ENCODE measurements at places on chromosomes 11 and 22. TPM values are rescaled to one million over a fixed set of nuclear protein-coding genes. Genes with fewer than 3 reads are reported as not detected.

DNA sequence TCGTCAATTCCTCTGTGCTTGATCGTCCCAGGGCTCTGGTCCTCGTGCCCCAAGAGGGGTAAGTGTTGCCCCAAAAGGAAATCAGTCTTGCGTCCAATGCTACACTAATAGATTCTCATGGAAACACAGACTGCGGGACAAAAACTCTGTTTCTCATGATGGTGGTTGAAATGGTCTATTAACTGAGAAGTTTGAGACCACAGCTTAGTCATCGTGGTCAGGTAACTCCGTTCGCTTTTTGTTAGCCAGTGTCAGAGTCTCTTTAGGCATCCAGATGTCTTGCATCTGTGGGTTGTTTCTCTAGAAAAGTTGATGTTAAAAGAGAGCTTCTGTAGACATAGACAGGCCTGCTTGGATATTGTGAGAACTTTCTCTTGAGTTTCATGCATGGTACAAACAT is 104.6 kb upstream of the SORL1-AS1 start:
- DNase-seq = no peak

GRCh38 chr11:122137078-122137793 is 21.2 kb upstream of the BLID start:
- no peak for DNase-seq

GRCh38 chr22:40449676-40450035 is 79.3 kb downstream of the SGSM3 start:
- DNase-seq = no peak

DNA sequence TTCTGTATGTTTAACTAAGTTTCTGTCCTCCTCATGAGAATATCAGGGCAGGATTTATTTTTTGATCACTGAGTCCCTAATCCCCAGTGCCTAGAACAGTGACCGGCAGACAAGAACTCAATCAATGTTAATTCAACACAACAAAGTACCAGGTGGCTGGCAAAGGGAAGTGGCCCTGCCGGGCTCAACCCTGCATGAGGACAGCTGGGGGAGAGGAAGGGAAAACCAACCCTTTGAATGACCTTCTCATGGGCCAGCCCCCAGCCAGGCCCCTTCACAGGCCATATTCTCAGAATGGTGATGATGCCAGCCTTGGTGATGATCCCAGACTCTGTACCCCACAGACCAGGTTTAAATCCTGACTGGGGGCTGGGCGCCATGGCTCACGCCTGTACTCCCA is 1.4 kb upstream of the MFNG start:
- no peak for DNase-seq

DNA sequence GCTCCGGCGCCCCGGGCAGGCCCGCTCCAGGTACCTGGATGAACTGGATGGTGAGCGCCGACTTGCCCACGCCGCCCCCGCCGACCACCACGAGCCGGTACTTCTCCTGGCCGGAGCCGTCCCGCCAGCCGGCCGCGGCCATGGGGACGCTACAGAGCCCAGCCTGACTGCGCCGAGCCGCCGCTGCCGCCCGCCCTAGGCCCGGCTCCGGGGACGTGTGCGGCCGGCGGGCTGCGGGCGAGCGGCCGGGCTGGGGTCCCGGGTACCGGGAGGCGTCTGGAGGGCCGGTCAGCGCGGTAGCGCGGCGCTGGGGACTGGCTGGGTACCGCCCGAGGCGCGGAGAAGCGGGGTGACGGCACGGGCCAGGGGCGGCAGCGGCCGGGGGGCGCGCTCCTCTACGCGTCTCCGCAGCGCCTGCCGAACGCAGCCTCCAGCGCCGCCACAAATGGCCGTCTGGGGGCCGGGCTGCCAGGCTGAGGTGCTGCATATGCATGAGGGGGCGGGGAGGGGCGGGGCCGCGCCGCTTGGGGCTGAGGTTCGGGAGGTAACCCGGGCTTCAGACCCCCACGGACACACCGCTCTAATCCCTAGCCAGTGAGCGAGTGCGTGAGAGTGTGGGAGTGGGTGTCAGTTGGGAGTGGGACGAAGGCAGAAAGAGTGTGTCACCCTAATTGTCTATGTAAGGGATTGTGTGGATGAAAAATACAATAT is at the start of gene RRAS2:
Gene RRAS2 (minus strand): TSS at position 455 of the 711 bp plus-strand sequence. CDS start 313 bp downstream, at position 142.
- peak; percentile 86 for DNase-seq

- DNase-seq = no peak
These were observed 106.5 kb downstream of the NAV2 start for GRCh38 chr11:19819148-19819547.

DNA sequence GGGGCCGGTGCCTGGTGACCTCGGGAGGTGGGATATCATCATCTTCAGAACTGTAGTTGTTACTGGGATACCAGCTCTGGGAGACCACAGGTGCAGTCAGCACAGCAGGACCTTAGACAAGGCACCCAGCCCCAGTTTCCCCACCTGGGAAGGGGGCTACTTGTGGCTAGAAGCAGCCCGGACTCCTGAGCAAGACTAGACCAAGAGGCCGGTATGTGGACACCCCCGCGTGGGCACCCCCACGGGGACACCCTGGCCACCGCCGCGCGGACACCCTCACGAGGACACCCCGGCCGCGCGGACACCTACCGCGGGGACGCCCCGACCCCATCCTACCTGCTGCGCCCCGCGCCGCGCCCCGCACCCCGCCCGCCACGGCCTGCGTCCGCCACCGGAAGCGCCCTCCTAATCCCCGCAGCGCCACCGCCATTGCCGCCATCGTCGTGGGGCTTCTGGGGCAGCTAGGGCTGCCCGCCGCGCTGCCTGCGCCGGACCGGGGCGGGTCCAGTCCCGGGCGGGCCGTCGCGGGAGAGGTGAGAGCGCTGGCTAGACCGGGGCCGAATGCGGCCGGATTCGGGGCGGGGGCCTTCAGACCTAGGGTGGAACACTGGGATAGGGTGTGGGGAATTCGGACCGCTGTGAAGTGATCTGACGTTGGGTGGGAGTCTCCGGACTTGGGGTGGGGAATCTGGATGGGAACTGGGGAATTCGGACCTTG is at the start of the genes COMT and TXNRD2:
Gene COMT (plus strand): TSS at position 408 of the 718 bp plus-strand sequence. CDS start 20,755 bp downstream, outside the sequence.
Gene TXNRD2 (minus strand): TSS at position 454 of the 718 bp plus-strand sequence. CDS start 15 bp downstream, at position 439.
- peak; percentile 82 for DNase-seq

DNA sequence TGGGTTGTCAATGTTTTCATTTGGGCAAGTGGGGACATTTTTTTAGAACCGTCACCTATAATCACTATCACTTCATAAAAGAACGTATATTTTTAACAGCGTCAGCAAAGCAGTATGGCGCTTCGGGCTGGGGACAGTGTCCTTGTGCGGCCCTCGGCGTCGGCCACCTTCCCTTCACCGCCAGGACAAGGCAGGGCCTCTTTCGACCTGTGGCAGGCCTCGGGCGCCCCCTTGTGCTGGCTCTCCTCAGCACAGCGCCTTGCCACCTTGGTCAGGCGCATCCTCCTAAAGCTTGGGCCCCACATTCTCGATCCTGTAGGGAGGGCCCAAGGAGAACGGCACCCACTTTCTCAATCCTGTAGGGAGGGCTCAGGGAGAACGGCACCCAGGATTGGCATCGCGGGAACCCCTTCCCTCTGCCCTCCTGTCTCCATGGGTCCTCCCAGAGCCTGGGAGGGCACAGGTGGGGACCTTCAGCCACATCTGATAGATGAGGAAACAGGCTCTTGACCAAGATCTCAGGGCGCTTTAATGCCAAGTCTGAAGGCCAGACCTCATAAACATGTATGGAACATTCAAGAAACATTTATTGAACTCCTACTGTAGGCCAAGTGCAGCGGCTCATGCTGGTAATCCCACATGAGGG is 11.5 kb upstream of the FADD start:
- DNase-seq = no peak

- no peak for DNase-seq
These were observed 2.5 kb downstream of the USP47 start for GRCh38 chr11:11844272-11844671.

DNA sequence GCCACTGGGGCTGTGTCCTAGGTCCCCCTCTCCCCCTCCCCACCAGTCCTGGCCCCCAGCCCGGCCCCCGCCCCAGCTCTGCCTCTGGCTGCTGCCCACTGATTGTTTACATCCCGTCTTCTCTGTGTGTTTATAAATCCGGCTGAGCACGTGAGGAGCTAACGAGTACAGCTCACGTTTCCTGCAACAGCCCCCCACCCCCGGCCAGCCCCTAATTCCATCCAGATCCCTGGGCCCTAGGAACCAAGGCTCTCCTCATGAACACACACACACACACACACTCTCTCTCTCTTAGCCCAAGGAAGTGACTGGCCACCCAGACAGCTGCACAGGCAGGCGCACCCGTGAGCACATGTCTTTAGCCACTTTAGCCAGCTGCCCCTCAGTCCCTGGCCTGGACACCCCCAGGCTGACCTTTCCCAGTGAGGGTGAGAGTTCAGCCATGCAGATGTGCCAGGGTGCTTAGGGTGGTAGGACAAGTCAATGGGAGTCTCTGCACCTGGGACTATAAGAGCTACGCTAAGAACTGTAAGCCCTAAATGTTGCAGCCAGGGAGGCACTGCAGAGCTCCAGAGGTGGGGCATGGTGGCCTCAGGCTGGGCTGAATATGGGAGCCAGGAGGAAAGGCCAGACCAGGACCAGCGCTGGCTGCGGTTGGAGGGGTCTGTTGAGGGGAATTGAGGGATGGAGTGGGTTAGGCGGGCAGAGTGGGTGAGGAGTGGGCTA is 2.9 kb downstream of the CLCF1 start:
- DNase-seq = peak; percentile 76

GRCh38 chr11:60150279-60150678 is 32.6 kb downstream of the MS4A6A start:
- DNase-seq = no peak

DNA sequence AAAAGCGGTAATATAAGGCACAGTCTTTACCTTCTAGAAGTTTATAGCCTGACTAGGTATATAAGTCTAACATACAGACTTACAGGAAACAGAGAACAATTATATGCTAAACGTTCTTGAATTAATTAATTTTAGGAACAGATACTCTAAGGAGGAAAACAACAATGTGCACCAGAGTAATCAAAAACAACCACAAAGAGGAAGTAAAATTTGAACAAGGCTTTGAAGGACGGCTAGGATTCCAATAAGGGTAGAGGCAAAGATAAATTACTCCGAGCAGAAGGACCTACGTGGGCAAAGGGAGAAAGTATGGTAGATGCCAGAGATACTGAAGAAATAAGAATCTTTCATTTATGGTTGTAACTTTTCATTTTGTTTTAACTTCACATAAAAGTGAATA is 54.4 kb downstream of the ENTHD1 start:
- DNase-seq = no peak

GRCh38 chr11:6488342-6488741 is 7.0 kb downstream of the TIMM10B start:
- no peak for DNase-seq

GRCh38 chr11:130101661-130102060 is 32.0 kb downstream of the APLP2 start:
- DNase-seq = no peak

DNA sequence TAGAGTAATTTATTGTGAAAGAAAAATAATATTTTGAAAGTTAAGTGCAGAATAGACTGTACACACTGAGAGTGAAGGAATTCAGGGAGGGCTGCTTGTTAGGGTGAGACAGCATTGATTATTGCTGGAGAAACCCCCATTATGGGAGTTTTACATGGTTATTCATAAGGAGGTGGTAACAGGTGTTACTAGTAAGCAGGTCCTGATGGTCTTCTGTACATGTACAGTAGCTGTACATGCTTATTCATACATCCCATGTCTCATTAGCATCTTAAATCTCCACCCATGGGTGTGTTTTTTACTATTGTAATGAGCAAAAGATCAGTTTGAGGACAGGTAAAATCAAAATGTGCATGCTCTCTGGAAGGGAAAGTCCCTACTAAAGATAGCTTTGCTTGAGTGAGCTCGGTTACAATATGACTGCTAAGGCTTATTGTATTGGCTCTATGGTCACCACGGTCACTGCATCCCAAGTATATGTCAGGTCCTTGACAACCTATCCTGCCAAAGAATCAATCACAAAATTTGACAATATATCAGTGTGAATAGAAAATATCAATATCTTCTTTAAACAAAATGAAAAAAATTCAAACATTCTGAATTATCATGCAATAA is 6.2 kb downstream of the KDM4F start:
- DNase-seq = no peak

- peak; percentile 82 for DNase-seq
These were observed 26.4 kb downstream of the LRFN4 start for GRCh38 chr11:66883016-66883965.

GRCh38 chr11:6667733-6668374 is 12.2 kb upstream of the DCHS1 start:
- no peak for DNase-seq

GRCh38 chr11:1908618-1909017 is 10.9 kb upstream of the TNNT3 start:
- DNase-seq = no peak

- DNase-seq = no peak
These were observed 642 bp upstream of the C11orf58 start for GRCh38 chr11:16737818-16738192.

DNA sequence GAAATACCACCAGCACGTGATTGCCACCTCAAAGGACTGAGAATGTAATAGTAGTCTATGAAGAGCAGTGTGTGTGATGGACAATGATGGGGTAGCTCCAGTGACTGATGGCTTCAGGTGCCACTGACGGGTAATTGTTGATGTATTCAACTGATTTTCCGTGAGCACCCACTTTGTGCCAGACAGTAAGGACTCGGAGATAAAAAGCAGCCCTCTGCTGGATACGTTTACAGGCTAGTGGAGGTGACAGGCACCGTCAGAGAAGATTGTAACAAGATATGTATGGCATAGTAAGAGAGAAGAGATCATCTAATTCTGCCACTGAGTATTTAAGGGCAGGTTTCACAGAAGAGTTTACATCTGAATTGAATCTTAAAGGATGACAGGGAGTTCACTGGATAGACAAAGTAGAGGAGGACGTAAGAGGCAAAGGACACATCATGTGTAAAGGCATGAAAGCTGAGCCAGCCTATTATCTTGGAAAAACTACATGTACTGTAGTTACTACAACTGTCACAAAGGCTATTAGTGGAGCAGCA is 1.1 kb upstream of the ENTHD1 start:
- DNase-seq = no peak

GRCh38 chr11:59416613-59417012 is 9.6 kb downstream of the OR5A2 start:
- DNase-seq = no peak

- peak; percentile 96 for DNase-seq
These were observed 3.8 kb downstream of the APOL3 start for GRCh38 chr22:36156515-36157419.

DNA sequence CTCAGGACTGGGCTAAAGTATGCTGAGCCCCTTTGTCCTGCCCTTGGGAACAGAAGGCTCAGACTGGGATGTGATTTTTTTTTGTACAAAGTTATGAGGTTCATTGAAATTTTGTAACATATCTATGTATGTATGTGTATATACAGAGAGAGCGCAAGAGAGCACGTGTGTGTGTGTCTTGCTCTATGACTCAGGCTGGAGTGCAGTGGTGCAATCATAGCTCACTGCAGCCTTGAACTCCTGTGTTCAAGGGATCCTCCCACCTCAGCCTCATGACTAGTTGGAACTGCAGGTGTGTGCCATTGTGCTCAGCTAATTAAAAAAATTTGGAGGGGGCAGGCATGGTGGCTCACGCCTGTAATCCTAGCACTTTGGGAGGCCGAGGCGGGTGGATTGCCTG is 5.7 kb downstream of the TMEM25 start:
- no peak for DNase-seq

PAMR1 gene
- 14.8 TPM for total RNA-seq

C1QTNF4 gene
- total RNA-seq = 6.7 TPM

CRYBA4 gene
- not detected for total RNA-seq

TREH gene
- not detected for total RNA-seq

BATF2 gene
- total RNA-seq = 1.8 TPM

TRIM49 gene
- not detected for total RNA-seq

GSTT4 gene
- not detected for total RNA-seq

B4GALNT4 gene
- 3.4 TPM for total RNA-seq

GSC2 gene
- not detected for total RNA-seq

DDIAS gene
- total RNA-seq = 0.71 TPM

TNNT3 gene
- total RNA-seq = not detected

PACS1 gene
- 22.8 TPM for total RNA-seq

SPTY2D1 gene
- total RNA-seq = 16.3 TPM

MYOD1 gene
- not detected for total RNA-seq

TMPRSS13 gene
- total RNA-seq = not detected
